Smooth muscle cell of trachea (primary cell): ENCODE measurements at places on chromosomes 6 and 20. TPM values are rescaled to one million over a fixed set of nuclear protein-coding genes. Genes with fewer than 3 reads are reported as not detected.

CLVS2 gene
- under 0.01 TPM in 1 of 2 replicates, not detected in the other for total RNA-seq

RSPH9 gene
- total RNA-seq, result 1.0 and 1.8 TPM in 2 replicates

IP6K3 gene
- total RNA-seq, result 0.50 TPM in 1 of 2 replicates, not detected in the other

C6orf141 gene
- total RNA-seq, result 0.17 and 1.3 TPM in 2 replicates

FGD2 gene
- total RNA-seq, result not detected in 2 replicates

MMS22L gene
- 6.9 and 21.8 TPM in 2 replicates for total RNA-seq

GUCA1A gene
- total RNA-seq, result 0.15 and 0.33 TPM in 2 replicates

SAMD10 gene
- 0.58 and 0.99 TPM in 2 replicates for total RNA-seq

LGSN gene
- total RNA-seq, result under 0.01 TPM in 1 of 2 replicates, not detected in the other

GPR63 gene
- total RNA-seq, result 0.29 and 0.99 TPM in 2 replicates

ENPP3 gene
- total RNA-seq, result 0.15 and 0.33 TPM in 2 replicates

ULBP3 gene
- 12.6 and 28.4 TPM in 2 replicates for total RNA-seq

FAM162B gene
- 0.33 and 1.0 TPM in 2 replicates for total RNA-seq

EDN3 gene
- total RNA-seq, result not detected in 2 replicates

HDGFL1 gene
- not detected in 2 replicates for total RNA-seq

SPDEF gene
- total RNA-seq, result 0.15 TPM in 1 of 2 replicates, not detected in the other

SLC23A2 gene
- 13.4 and 17.9 TPM in 2 replicates for total RNA-seq

CDSN gene
- total RNA-seq, result not detected in 2 replicates

RAET1L gene
- not detected in 2 replicates for total RNA-seq

SFT2D1 gene
- total RNA-seq, result 31.8 and 40.1 TPM in 2 replicates

CCN5 gene
- total RNA-seq, result 7.4 and 25.3 TPM in 2 replicates

SPATS1 gene
- not detected in 2 replicates for total RNA-seq

PCNA gene
- 86.3 and 250 TPM in 2 replicates for total RNA-seq

SCUBE3 gene
- total RNA-seq, result 0.44 and 1.5 TPM in 2 replicates

SLPI gene
- total RNA-seq, result 0.33 TPM in 1 of 2 replicates, not detected in the other

SIM1 gene
- total RNA-seq, result not detected in 2 replicates

RSPO3 gene
- 2.0 and 2.3 TPM in 2 replicates for total RNA-seq

SLC32A1 gene
- total RNA-seq, result not detected in 2 replicates

TRAPPC3L gene
- total RNA-seq, result 0.15 and 0.17 TPM in 2 replicates

STXBP5 gene
- 60.2 and 60.7 TPM in 2 replicates for total RNA-seq

ERGIC3 gene
- 455 and 566 TPM in 2 replicates for total RNA-seq

WFDC11 gene
- not detected in 2 replicates for total RNA-seq
